Activated naive CD8-positive, alpha-beta T cell treated with anti-CD3 and anti-CD28 coated beads for 36 hours (primary cell): ENCODE measurements at places on chromosomes 2 and 18. TPM values are rescaled to one million over a fixed set of nuclear protein-coding genes. Genes with fewer than 3 reads are reported as not detected.

ADD2 gene
- total RNA-seq: 33.2 TPM

ONECUT2 gene
- not detected for total RNA-seq

RGPD3 gene
- not detected for total RNA-seq

CRYBA2 gene
- total RNA-seq: not detected

VWC2L gene
- not detected for total RNA-seq

MRPL30 gene
- 35.8 TPM for total RNA-seq

RAB6C gene
- total RNA-seq: not detected

UGT1A10 gene
- total RNA-seq: not detected

SIX3 gene
- total RNA-seq: not detected

TCF23 gene
- total RNA-seq: not detected

RESP18 gene
- not detected for total RNA-seq

PLEKHA3 gene
- 28.1 TPM for total RNA-seq

CNRIP1 gene
- not detected for total RNA-seq

BIN1 gene
- 98.8 TPM for total RNA-seq

SERPINB12 gene
- total RNA-seq: not detected
